Glomerular endothelial cell (primary cell): ENCODE measurements at places on chromosomes 12 and 14. TPM values are rescaled to one million over a fixed set of nuclear protein-coding genes. Genes with fewer than 3 reads are reported as not detected.

The DCN gene
- total RNA-seq: 5.6 and 16.2 TPM in 2 replicates

The VSIG10 gene
- total RNA-seq: 19.6 and 27.3 TPM in 2 replicates

The CLEC1A gene
- 12.8 and 20.0 TPM in 2 replicates for total RNA-seq

The RERG gene
- total RNA-seq: not detected in 2 replicates

The NRXN3 gene
- 0.92 and 4.8 TPM in 2 replicates for total RNA-seq
